ENCODE measurements at places on chromosomes 7 and 10.

DNA sequence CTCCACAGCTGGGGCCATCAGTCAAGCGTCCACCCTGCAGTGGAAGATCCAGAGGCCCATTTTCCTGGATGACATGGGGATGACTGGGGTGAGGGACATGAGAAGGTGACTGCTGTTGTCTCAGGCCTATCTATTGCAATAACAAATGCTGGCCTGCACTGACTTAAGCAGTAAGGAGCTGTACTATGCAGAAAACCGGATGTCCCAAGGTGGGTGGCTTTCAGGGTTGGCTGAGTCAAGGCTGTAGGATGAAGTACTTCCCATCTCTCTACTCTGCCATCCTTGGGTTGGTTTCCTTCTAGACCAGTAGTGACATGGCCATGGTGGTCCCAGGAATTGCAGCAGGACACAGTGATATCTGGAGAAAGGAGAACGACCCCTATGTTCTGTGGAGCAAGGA is 48.1 kb downstream of the NEURL1 start:
- no peak for DNase-seq

DNA sequence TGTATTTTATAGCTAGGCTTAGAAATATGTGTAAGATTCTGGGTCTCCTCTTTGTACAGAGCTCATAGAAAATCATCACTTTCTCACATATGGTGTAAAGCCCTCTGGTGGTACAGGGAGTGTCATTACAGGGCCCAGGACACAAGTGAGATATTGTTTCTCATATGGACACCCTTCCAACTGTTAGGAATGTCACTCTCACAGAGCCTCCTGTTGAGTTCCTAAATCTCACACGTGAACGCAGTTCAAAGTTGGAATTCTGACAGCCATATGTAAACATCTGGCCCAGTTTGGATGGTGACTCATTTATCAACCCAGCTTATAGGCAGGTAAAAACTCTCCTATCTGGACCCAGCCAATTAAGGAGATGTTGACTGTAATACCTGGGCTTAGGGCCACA is 35.4 kb upstream of the ZNF107 start:
- DNase-seq, result no peak

DNA sequence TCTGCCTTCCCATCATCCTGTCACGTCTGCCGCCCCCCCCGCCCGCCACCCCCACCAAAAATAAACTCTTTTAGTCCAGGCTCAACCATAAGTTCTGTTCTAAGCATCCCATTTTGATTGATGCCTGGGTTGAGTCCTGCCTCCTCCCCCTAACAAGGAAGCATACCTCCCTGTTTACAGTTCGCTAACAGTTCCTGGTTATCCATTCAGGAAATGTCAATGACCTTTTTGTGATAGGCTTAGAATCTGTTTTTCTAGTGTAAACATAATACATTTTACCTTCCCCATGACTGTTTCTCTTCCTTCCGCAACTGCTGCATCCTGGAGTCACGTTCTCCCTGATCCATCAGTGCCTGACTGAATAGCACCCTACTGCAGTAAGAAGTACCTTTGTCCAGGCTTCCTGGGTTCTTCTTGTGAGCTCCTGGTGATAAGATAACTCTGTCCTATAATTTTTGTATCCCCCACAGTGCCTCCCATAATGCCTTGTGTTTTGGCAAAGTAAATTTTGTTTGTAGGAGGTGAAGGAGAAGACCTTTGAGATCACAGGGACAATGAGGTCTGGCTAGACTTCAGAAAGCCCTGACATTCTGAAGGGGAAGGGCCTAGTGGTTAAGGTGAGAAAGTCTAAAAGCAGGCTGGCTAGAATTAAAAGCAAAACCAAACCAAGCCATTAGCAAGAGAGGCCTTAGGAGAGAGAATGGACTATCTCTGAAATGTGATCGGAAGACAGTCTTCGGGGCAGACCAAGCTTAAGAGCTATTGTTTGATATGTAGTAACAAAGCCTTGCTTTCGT is 7.3 kb downstream of the AGFG2 start:
- no peak for DNase-seq

DNA sequence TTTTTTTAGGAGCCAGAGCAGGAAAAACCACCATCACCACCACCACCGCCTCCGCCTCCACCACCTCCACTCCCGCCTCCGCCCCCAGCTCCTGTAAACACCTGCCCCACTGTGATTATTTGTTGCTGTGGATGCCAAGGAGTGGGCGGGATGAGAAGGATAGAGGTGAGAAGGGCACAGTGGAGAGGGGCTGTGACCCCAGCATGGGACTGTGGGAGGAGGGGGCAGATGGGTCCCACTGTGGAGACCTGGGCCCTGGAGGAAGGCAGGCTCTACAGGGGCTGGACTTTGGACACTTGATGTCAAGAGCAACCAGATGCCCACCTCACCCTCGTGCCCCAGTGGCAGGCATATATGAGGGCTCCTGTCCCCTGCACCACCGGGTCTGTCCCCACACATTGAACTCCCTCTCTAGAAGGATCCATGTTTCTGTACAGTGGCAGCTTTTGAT is 24.7 kb downstream of the ANTXRL start:
- no peak for DNase-seq

DNA sequence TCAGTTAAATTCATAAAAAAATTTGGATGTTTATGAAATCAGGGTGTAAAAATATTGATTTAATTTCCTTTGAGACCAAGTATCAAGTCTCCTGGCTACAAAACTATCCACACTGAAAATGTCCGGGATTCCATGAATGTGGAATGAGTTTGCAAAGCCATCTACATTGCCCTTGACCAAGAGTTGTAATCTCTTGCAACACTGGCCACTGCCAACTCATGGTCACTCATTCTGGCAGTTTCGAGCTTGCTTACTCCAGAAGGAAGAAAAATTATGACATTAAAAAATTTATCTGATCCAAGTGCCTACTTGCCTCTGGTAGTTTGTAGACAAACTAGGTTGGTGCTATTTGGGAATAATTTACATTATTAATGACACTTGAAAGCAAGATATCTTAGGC is 84.2 kb downstream of the NPY start:
- DNase-seq, result no peak

DNA sequence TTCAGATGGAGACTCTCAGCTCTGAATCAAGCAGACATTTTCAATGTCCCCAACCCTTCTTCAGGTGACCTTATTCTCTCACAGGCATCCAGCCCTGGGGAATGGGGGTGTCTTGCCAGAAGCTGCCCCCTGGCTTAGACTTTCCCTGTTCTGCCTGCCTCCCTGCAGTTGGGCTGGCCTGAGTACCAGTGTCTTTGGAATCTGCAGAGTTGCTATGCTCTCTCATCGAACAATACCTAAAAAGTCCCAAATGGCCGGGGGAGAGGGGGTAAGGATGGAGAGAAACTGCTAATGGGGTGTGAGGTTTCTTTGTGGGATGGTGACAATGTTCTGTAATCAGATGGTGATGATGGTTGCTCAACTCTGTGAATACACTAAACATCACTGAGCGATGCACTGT is 20.6 kb downstream of the SLC18A2 start:
- no peak for DNase-seq

GRCh38 chr10:124685261-124685660 is 58.9 kb downstream of the FAM53B start:
- DNase-seq, result no peak

DNA sequence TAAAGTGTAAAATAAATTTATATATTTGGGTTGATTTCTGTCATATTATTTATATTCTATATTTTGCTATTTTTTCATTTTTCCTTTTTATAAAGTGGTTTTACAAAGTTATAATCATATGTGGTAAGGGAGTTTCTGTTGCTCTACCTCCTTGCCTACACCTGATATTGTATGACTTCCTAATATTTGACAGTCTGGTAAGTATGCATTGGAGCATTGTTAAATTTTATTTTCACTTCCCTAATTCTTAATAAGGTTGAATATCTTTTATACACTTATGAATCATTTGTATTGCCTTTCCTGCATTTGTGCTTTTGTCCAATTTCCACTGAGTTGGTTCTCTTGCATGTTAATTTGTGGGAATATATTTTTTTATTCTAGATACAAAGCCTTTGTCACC is 492.4 kb downstream of the GRID1 start:
- no peak for DNase-seq

DNA sequence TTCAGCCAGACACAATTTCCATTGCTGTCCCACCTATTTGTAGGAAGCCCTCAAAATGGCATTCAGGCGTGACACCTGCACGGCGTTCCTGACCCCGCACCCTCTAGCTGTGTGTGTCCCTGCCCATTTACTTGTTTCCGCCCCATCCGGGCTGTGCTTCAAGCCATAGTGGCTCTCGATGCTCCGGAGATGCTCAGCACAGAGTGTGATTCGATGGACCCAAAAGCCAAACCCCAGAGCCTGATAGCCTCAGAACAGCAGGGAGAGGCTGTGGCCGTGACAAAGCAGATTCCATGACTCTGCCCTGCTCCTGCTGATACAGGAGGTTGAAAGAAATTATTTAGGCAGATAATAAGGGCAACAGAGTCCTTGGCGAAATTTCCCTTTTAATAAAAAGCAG is 13.4 kb downstream of the BUD31 start:
- no peak for DNase-seq
